GM12891 (cell line): ENCODE measurements at places on chromosomes 6 and 20.
A peak's percentile ranks its signal among the peaks of the same experiment; 100 is the strongest.

GRCh38 chr6:28107506-28107905 lies 16.9 kb upstream of the ZSCAN16 start:
- no peak for DNase-seq

DNA sequence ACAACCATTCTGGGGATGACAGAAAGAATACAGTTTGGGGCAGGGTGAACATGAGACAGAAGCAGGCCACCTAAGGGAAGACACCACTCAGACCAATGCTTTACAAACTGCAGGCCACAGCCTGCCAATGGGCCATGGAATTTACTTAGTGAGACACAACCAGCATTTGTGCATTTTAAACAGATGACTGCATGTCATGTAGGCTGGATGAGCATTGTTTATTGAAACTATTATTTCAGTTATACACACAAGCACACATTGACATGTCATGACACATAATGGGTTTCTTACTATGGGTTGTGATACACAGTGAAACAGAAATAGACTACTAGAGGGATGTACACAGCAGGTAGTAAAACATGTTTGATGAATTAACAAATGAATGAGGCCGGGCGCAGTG lies 8.0 kb downstream of the PGM3 start:
- no peak for DNase-seq

GRCh38 chr6:53513519-53513966 lies 31.4 kb downstream of the GCLC start:
- no peak for DNase-seq

GRCh38 chr6:129494099-129494498 lies 215.9 kb downstream of the ARHGAP18 start:
- no peak for DNase-seq

DNA sequence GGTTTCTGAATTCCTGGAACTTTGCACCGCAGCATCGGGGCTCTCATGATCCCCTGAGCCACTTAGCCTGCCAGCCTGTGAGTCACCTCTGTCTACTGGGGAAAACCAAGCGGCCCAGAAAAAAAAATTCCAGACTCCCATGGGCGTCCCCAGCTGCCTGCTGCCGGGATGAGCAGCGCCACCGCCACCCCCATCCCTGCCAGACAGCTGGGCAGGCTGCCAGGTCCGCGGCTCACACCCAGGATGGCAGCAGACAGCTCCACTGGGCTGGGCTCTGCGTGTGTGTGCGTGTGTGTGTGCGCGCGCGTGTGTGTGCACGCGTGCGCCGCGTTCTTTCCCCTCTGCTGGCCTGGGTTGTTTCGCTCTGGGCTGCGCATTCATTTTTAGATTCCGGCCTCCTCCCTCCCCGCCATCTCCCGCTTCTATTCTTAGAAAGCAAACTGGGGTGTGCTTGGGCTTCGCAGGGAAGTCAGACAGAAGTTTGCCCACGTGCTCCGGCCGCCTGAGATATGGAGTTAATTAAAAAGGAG lies 38.9 kb upstream of the PMEPA1 start:
- peak; percentile 55 for DNase-seq

GRCh38 chr20:33561692-33562601 lies 72.1 kb downstream of the CBFA2T2 start:
- DNase-seq = no peak

- DNase-seq = no peak
These were observed 209.7 kb downstream of the TBX18 start for GRCh38 chr6:84554706-84555105.
